AG10803 (cell line): ENCODE measurements at places on chromosomes 4 and X.

DNA sequence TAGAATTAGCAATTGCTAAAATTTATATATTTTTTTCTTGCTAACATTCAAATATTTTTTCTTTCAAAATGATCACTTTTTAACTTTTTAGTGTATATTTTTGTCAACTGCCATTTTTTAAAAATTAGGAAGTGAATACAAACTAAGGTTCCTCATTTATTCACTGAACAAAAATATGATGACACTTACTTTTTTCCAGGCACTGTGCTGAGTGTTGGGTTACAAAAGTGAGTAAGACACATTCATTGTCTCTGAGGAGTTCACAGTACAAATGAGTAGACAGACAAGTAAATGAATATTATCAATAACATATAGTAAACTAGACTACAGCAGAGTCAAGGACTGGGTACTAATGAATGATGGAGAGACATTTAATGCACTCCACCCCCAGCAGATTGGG lies 543.5 kb downstream of the PDHA2 start:
- no peak for DNase-seq

DNA sequence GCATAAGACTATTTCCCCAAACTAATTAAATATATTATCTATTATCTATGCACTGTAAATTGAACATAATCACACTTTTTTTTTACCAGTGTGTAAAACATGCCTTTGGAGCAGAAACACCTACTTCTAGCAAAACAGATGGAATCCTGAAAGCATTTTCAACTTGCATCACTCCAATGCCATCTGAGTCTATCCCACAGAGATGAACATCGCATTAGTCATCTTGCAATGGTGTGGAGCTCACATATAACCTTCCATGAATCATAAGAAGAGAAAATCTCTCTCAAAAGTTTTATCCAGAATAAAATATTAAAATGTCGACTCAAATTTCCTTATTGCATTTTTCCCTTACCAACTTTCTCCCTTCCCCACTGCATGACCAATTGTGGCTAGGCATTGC lies 406.7 kb upstream of the ACTRT1 start:
- DNase-seq, result no peak

- no peak for DNase-seq
Observed at GRCh38 chrX:74680391-74680790, 66.0 kb upstream of the RLIM start.

DNA sequence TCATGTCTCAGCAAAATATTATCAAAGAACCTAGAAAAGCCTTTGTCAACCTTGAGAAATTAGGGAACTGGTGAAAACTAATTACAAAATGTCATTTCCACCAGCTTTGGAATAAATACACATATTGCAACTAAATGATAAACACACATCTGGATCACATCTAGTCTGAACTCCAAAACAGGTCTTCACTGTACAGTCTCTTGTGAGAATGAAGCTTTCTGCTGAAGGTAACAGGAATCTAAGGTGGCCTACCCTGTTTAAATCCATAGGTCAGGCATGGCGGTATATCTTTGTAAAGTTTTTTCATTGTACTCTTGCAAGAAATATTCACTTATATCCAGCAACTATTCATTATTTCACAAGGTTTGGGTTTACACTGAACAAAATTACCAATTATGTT lies 1.7 kb downstream of the SH3D19 start:
- DNase-seq, result no peak
